ENCODE measurements at places on chromosomes 5 and 9.

DNA sequence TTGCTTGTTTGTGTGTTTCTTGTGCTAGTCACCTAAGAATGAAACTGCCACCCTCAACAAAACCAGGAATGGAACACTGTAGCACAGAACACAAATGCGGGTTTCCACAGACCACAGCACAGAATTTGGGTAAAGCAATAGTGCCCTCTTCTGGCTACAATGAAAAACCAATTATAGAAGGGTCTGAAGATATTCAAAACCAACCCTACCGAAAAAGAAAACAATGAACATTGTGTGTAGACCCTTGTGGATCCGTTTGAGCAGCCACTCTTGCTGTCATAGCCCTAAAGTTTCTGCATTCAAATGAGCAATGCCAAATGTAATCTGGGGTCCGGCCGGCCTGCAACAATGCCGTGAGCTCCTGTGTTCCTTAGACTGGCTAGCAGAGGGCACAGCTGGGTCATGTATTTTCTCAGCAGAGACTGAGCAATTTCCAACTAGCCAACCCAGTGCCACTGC, 8.3 kb upstream of the ENC1 start:
- DNase-seq = no peak

GRCh38 chr5:37552770-37553719, 173.9 kb downstream of the WDR70 start:
- no peak for DNase-seq

GRCh38 chr5:150836064-150836463, 10.3 kb upstream of the IRGM start:
- DNase-seq = no peak

- no peak for DNase-seq
Observed at GRCh38 chr5:153158608-153159007, 331.9 kb upstream of the GRIA1 start.

- no peak for DNase-seq
Observed at GRCh38 chr5:122844910-122845228, 544 bp upstream of the SNX24 start.

DNA sequence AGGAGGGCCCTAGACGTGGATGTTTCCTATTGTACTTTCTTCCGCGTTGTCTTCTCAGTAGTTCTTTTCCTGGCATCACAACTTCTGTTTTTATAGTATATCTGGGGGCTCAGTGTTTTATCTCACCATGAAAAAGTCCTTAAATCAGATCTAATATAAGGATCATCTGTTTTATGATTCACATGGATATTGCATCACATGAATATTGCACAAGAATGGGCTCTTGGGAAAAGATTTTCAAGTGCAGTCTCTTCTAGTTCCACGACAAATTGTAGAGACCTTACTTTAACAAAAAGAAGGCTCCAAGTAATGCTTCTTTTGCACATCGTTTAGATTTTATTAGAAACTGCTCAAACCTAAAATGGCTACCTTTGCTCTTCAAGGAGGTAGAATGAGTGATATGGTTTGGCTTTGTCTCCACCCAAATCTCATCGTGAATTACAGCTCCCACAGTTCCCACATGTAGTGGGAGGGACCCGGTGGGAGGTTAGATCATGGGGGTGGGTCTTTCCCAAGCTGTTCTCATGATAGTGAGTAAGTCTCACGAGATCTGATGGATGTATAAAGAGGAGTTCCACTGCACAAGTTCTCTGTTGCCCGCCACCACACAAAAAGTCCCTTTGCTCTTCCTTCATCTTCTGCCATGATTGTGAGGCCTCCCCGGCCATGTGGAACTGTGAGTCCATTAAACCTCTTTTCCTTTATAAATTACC, 53.7 kb upstream of the FAM120A start:
- DNase-seq = no peak

GRCh38 chr5:126971455-126972031, 58.8 kb downstream of the MARCHF3 start:
- DNase-seq = no peak

DNA sequence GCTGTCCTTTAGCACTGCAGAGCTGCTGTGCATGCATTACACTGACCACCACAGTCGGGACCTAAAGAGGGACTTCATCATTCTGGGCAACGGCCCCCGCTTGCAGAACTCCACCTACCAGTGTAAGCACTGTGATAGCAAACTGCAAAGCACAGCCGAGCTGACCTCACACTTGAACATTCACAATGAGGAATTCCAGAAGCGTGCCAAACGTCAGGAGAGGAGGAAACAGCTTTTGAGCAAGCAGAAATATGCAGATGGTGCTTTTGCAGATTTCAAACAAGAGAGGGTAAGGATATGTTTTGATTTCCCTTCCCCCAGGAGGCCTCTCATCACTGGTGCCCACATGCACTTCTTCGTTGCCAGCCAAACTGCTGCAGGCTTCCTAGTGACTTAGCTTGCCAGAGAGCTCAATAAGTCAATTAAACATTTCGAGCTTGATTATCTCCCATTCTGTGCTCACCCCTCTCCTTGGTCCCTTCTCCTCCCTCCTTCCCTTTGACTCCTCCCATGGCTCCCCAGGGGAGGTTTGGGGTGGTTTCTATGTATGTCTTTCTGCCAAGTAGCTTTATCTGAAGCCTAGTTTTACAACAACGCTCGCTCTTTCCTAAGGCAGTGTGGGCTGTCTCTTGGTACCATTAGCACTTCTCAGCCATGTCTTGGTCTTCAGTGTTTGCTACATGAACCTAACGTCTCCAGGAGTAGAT, 66.7 kb downstream of the ZNF462 start:
- no peak for DNase-seq

GRCh38 chr5:41600731-41601130, 90.3 kb upstream of the PLCXD3 start:
- DNase-seq = no peak
